ENCODE measurements at places on chromosomes 7 and 10.
A peak's percentile ranks its signal among the peaks of the same experiment; 100 is the strongest.

GRCh38 chr10:97095701-97096260, 90.0 kb downstream of the SLIT1 start:
- no peak for DNase-seq

- peak; percentile 52 for DNase-seq
Observed at GRCh38 chr10:112471878-112472487, 25.0 kb downstream of the VTI1A start.

GRCh38 chr10:114285961-114286441, 46.9 kb downstream of the VWA2 start:
- DNase-seq, result no peak

- no peak for DNase-seq
Observed at GRCh38 chr10:2425320-2425719, 642.0 kb upstream of the PFKP start.

DNA sequence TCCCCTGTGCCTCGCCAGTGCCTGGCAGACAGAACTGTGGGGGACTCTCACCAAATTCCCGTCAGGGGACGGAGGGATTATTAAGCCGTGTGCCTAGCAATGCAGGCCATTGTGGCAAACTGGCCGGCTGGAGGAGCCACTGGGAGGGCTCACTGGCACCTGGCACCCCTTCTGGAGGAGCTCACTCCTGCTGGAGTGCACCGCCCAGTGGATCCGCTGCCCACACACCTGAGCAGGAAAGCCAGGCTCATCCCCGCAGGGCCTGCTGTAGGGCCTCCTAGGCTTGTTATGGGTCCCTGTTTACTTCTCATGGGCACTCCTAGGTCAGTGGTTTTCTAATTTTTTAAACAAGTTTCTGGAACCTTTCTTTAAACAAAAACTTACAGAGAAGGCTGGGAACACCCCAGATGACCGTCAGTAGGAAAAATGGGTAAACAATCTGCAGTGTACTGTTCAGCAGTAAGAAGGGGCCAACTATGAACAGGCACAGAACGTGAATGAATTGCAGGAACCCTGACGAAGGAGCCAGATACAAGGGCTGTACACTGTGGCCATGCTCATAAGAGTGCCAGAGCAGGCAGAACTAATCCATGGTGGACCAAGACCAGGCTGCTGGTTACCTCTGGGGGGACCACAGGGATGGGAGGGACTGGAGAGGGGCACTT, 64.8 kb downstream of the LANCL2 start:
- no peak for DNase-seq
